ENCODE measurements at places on chromosomes 4 and X.
A peak's percentile ranks its signal among the peaks of the same experiment; 100 is the strongest.

DNA sequence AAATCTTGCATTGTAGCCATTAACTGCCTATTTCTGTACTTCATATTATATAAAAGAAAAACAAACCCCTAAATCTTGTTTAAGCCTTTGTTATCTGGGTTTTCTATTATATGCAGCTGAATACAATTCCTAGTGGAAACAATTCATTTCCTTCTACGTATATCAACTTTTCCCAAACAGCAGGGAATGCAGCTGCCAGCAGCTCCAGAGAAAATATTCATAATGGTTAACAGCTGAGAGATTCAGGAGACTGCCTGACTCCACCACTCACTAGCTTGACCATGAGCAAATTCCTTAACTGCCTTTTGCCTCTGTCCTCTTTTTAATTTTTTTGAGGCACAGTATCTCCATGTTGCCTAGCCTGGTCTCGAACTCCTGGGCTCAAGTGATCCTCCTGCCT is 146.2 kb downstream of the SPATA18 start:
- DNase-seq, result no peak

DNA sequence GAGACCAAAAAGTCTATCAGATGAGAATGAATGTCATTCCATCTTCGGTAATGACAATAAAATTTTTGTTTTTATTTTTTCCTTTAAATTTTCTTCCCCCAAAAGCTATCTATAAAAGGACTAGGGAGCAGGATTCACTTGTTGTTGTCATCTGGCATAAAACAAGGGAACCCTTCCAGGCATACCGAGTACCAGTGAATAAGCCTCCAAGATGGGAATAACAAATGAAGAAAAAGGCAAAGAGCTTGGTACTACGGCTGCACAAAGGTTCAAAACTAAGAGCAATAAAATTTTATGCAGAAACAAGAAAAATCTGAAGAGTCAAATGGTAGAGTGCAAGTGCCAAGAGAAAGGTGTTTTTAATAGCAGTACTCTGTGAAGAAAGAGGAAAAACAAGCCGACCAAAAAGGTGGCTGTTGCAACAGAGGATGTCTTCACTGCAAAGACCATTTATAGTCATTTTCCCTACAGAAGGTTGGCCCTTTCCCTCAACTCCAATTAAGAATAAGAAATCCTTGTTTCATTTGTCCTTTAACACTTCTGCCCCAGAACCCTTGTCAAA is 25.8 kb downstream of the PPP3CA start:
- no peak for DNase-seq

- DNase-seq, result no peak
These were observed 41.8 kb downstream of the GASK1B start for GRCh38 chr4:158131027-158131426.

DNA sequence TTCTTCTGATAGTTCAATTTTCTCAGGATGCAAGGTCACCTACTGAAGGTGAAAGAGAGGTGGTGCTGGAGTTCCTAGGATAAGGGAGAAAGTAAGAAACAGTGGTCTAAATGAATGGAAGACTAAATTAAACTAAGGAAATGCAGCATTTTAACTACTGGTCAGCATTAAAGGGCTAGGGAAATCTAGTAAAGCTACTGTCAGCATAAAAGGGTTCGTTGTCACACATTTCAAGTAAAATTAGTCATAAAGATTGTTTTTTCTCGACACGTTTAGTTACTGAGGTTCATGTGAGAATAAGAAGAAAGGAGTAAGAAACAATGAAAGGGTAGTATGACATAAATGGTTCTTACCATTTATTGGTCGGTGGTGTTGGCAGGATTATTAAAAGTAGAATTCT is 40.0 kb upstream of the COX18 start:
- no peak for DNase-seq

DNA sequence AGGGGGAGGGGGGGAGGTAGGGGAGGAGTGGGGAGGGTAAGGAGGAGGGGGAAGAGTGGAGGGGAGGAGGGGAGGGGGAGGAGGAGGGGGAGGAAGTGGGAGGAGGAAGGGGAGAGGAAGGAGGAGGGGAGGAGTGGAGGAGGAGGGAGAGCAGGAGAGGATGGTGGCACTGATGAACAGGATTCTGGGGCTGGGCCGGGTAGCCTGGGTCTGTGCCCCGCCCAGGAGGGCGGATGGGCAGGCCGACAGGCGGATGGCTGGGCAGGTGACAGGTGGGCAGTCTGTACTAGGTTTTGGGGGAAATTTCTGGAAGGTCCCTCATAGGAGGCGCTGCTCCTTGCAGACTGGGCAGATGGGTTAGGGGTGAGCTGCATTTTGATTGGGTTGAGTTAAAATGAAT is 66.0 kb upstream of the ADRA2C start:
- DNase-seq, result no peak

DNA sequence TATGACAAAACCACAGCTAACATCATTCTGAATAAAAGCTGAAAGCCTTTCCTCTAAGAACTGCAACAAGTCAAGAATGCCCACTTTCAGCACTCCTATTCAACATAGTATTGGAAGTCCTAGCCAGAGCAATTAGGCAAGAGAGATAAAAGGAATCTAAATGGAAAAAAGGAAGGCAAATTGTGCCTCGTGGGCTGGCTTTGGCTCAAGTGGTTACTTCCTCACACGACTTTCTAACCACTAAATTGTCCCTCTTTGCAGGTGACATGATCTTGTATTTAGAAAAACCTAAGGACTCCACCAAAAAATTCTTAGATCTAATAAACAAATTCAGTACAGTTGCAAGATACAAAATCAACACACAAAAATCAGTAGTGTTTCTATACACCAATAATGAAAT is 57.2 kb downstream of the SCML2 start:
- no peak for DNase-seq

GRCh38 chr4:140249351-140249750 is 95.4 kb upstream of the MAML3 start:
- DNase-seq, result no peak

- no peak for DNase-seq
These were observed 4.5 kb upstream of the GRSF1 start for GRCh38 chr4:70844180-70844579.

DNA sequence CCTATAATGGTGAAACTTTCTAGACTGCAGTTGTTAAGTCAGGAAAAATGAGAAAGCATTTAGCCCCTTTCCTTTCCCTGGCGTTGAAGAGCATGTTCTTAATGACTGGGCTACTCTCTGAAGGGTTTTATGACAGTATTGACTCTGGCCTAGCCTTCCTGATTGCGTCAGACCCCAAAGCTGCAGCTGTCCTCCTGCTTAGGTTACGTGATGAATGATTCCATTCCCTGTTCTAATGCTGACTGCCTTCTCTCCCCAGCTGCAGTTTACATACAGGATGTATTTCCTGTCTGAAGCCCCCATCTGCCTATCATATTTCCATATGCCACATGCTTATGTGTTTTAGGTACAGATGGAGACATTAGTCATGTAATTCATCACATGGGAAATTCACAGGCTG is 105.8 kb upstream of the EGFL6 start:
- peak; percentile 74 for DNase-seq

- no peak for DNase-seq
These were observed 29.0 kb downstream of the PDHA1 start for GRCh38 chrX:19372547-19373331.

- no peak for DNase-seq
These were observed 73.6 kb downstream of the PALLD start for GRCh38 chr4:168570466-168570865.

DNA sequence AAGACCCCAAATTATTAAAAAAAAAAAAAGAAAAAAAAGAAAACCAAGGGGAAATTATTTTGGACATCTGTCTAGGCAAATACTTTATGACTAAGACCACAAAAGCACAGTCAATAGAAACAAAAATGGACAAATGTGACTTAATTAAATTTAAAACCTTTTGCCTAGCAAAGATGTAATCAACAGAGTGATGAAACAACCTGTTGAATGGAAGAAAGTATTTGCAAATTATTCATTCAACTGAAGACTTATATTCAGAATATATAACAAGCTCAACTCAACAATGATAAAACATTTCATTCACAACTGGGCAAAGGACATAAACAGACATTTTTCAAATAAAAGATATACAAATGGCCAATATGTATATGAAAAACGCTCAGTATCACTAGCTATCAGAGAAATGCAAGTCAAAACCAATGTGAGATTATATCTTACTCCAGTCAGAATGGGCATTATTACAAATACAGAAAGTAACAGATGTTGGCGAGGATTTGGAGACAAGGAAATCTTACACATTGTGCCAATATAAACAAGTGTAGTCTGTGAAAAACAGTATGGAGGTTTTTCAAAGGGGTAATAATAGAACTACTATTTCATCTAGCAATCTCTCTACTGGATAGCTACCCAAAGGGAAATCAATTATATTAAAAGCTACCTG is 67.1 kb downstream of the FAAH2 start:
- no peak for DNase-seq

DNA sequence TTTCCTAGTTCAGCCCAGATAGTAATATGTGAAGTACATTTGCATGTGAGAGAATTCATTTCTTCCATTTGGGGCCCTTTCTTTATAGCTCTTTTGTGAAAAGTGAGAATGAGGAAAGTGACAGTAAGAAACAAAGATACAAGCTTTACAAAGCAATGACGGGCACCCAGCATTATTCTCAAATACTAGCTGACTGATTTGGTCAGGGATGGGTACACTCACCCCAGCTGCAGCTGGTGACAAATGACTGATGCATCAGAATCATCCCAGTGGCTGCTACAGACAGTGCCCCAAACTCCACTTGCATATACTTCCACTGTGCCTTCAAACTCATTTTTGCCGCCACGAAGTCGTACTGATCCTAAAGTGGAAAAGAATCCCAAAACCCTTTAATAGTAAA is 14.8 kb downstream of the PRSS12 start:
- DNase-seq, result no peak

GRCh38 chrX:8783097-8783713 is 18.0 kb downstream of the FAM9A start:
- no peak for DNase-seq

Data from kidney capillary endothelial cell (primary cell).